GM23248 (cell line): ENCODE measurements at places on chromosomes 6 and 20.

- DNase-seq = no peak
These were observed 335.0 kb downstream of the CDH4 start for GRCh38 chr20:61587036-61587435.

DNA sequence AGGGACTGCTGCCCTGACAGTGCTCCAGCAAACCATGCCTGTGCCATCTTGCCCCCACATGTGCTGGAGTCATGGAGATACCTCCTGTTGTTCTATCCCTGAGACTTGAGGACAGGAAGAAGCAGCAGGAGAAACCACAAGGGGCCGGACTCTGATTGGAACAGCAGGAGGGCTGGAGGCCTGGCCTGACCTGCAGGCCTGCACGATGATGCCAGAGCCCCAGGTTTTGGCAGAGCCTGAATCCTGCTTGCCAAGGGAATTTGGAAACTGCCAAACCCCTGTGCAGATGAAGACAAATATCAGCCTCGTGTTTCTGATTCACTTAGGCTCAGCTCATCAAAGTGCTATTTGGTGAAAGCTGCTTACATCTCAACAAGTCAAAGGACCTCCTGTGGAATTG lies 177.6 kb downstream of the MAFB start:
- DNase-seq = peak; percentile 84

DNA sequence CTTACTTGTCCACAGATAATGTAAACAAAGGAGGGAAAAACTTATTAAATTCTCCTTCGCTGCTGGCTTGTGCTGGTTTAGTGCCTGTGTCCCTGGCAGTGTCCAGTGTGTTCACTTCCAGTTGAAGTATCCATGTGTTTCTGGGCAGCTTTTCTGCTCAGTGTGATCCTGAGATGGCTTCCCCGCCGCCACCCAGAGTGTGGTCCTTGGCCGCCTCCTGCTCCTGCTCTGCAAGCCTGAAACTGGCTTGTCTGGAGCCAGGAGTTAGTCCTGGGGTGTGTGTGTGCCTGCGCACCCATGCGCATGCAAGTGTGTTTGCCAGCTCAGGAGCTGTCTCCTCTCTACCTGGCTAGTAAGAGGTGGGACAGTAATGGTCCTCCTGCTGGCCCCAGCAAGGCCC lies 7.2 kb downstream of the BTBD3 start:
- DNase-seq = no peak

DNA sequence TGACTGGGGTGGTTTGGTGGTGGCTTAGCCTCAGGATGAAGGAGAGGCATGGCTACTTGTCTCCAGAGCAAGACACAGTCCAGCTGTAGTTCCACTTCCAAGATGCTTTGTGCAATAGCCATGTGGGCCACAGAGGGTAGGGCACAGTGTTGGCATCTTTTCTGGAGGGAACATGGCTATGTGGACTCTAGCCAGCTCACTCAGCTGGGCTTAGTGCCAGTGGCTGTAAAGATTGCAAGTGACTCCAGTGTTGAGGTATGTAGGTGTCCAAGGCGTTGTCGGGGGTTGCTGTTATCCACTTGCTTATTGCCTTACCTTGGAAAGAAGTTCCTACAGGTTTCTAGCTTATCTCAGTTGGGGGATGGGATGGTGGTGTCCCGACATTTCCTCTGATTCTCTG lies 233.4 kb downstream of the CD109 start:
- DNase-seq = no peak

GRCh38 chr6:146265056-146265455 lies 236.2 kb downstream of the GRM1 start:
- peak; percentile 29 for DNase-seq

DNA sequence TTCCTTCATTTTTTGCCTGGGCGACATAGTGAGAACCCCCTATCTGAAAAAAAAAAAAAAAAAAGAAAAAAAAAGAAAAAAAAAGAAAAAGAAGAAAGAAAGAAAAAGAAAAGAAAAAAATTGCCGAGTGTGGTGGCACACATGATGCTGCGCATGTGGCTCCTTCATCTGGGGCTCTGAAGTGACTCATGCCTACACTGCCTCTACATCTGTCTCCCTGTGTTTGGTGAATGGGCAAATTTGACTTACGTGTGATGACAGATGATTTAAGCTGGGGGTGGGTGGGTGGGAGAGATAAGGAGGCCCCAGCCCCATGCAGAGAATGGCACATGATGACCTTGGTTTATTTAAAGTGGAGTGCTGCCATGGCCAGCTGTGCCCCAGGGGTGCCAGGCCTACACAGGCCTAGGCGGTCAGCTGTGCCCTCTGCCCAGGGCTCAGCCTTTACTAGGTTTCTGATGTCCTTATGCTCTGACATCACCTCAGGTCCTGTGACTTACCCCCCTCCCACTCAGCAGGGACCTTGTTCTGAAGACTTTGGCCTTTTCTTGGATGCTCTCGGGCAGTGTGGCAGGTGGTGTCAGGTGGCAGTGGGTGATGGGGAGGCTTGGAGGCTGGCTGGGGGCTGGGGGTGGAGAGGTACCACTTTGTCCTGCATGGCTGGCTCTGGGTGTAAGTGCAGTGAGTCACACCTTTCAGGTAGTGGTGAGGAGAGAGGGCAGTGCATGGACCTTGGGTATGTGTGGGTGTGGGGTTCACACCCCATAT lies 41.1 kb downstream of the VEGFA start:
- DNase-seq = no peak

- peak; percentile 50 for DNase-seq
These were observed 1.2 kb downstream of the DUSP22 start for GRCh38 chr6:293193-294174.

DNA sequence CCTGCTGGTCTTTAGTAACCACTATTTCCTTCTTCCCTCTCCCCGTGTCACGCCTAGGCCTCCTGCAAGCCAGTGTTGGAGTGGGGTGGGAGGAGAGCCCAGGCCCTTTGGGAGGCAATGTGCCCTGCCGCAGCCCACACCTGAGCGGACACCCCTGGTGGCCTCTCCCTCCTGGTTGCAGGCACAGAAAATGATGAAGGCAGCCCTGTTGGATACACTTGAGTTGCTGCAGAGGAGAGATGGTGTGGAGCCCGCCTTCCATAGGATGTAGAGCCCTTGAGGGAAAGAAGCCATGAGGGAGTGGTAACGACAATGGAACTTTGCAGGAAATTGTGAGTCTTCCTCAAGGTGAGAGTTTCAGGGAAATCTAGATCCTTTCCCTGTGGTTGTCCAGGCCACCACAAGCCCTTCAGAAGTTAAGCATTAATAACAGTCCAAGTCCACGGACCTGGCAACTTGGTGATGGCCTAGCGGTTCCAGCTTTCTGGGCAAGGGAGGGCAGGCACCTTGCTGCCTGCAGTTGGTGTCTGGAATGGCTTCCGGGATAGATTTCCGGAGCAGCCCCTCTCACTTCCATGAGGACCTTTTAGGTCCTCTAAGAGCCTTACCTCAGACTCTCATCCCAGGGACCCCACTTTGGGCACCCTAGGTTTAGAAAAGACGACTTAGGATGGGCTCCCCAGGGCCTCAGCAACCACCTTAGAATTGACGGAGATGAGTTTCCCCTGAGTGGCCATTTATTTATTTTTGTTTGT lies 67.3 kb upstream of the NXT1 start:
- DNase-seq = no peak

GRCh38 chr6:82681119-82681714 lies 317.6 kb downstream of the TPBG start:
- DNase-seq = peak; percentile 3

DNA sequence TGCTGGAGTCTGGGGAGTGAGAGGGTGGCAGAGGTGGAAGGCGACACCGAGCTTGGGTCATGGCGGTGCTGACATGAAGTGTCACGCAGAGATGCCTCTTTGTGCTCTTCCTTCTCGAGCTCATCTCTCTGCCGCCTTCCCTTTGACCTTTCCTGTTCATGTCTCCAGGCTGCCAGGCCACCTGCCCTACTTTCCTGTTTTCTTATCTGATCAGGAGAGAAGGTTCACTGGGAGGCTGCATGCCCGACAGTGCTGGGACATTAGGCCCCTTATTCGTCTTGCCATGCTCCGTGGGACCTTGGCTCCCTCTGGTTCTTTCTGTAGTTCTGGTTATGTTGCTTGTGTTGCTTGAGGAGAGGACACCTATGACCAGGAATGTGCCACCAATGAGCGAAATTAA lies 33.2 kb downstream of the CST8 start:
- DNase-seq = no peak

DNA sequence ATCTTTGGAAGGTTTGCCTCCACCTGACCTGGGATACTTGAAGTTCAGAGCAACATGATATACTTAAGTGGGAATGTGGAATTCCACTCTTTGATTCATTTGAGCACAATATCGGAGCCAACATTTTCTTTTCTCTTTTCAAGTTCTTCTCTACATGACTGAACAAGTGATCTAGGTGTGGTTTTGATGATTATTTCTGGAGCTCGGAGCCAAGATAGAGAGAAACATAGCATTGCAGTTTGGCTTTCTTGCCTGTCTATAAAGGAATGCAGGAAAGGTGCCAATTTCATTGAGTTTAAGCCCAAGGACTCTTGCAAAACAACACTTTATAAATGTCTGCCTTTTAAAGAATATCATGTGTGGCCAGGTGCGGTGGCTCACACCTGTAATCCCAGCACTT lies 124.2 kb upstream of the FAM83B start:
- peak; percentile 10 for DNase-seq

DNA sequence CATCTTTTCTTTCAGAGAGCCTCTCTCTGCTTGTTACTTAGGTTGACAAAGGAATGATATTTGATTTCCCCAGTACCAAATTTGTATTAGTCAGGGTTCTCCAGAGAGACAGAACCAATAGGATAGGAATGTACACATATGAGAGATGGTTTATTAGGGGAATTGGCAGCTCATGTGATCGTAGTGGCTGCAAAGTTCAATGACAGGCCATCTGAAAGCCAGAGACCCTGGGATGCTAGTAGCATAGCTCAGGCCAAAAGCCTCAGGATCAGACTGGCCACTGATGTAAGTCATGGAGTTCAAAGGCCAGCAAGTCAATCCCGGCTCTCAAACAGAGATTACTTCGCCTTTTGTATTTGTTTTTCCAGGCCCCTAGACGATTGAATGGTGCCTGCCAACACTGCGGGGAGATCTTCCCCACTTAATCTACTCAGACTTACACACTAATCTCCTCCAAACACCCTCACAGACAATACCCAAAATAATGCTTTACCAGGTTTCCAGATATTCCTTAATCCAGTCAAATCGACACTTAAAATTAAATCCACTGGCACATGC lies 215.5 kb downstream of the ALDH8A1 start:
- DNase-seq = no peak

DNA sequence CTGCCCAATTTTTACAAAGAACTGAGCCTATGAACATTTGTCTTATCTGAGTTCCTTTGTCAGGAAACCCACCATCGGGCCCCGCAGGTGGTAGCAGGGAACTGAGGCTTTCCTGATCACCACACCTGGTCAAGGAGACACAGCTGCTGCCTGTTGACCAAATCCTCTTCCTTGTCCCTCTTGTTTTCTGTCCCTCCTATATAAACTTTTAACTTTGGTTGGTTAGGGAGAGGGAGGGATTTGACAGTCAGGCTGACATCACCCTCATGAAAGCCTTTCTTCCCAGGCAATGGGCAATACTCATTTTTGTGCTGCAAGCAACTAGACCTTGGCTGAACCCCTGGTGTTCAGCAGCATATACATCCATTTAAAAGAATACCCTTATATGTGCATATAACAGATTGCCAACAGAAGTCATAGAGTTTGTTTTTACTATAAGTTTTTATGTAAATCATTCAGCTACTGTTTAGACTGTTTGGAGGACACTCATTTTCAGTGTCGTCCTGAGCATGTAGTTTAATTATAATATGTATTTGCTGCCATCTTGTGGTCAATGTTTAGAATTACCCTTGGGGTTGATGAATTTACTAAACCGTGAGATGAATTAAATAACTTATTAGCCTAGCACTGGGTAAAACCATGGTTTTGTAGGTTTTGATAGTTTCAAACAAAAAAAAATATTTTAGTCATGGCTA lies 17.0 kb downstream of the CRISP1 start:
- DNase-seq = peak; percentile 70

DNA sequence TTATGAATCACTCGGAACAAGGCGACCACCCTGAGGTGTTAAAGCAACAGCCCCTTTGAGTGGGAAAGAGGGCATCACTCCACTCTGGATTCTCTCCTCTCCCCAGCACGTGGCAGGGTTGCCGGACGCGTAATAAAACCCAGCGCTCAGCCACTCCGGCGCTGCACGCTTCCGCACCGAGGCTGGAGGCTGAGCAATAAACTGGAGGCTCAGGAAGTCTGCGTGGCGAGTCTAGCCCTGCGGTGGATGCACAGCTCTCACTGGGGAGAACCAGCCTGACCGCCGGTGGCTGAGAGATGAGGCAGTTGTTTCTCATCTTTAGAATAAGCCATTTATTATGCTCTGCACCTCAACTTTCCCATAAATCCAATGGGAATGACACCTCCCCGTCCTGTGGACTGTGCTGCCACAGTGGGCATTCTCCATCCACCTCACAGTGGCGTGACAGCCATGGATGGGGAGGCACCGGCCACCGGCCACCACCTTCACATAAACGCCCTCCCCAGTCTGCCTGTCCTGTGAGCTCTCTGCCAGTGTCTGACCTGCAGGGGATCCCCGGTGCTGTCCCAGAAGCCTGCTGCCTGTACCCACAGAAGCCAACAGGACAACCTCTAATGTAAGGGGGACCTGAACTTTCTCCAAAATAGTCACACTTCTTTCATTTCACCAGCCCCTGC lies 64.2 kb upstream of the GGTLC1 start:
- DNase-seq = no peak

GRCh38 chr6:1970151-1970561 lies 275.2 kb downstream of the GMDS start:
- no peak for DNase-seq

DNA sequence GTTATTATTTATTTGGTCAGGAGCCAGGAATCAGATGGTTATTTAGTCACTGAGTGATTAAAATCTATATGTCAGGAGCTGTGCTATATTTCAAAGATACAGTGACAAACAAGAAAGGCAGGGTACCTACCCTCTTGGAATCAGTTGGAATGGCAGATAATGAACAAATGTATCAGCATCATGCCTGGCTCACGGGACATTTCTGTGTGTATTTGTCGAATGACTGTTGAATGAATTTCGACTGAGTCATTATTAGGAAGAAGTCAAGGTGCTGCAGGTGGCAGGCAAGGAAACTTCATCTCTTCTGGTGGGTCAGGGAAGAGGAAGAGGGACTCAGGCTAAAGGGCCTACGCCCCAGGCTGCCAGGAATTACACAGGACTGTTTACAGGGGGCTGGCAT lies 13.6 kb downstream of the PKIG start:
- no peak for DNase-seq

GRCh38 chr6:136526196-136526930 lies 23.9 kb downstream of the MAP7 start:
- peak; percentile 83 for DNase-seq
